ENCODE measurements at places on chromosomes 16 and 17.

GRCh38 chr16:56520251-56520577 is 390 bp upstream of the BBS2 start:
- no peak for DNase-seq

DNA sequence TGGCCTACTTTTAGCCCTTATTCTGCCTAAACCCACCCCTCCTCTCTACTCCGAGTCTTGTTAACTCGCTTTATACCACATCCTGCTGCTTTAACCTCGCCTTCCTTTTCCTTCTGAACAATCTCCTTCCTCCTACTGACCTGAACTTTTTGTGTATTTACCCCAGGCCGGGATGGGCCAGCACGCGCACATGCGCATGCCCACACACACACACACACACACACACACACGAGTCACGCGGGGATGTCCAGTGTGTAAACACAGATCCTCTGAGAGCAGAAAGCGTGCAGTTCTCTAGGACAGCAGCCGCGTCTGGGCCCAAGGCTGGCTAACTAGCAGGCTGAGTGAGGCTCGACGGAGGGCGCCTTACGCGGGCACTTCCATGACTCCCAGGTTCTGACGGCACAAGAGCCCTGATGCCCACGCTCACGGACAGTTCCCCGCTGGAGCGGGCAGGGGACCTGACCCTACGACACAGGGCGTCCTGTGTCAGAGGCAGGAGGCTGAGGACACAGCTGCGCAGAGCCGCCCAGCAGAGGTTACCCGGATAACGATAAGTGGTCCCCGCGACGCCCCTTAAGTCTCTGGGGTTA is 610 bp downstream of the PIK3R5 start:
- no peak for DNase-seq

- DNase-seq = no peak
Measured at GRCh38 chr17:71725811-71726210, 395.0 kb upstream of the SOX9 start.

DNA sequence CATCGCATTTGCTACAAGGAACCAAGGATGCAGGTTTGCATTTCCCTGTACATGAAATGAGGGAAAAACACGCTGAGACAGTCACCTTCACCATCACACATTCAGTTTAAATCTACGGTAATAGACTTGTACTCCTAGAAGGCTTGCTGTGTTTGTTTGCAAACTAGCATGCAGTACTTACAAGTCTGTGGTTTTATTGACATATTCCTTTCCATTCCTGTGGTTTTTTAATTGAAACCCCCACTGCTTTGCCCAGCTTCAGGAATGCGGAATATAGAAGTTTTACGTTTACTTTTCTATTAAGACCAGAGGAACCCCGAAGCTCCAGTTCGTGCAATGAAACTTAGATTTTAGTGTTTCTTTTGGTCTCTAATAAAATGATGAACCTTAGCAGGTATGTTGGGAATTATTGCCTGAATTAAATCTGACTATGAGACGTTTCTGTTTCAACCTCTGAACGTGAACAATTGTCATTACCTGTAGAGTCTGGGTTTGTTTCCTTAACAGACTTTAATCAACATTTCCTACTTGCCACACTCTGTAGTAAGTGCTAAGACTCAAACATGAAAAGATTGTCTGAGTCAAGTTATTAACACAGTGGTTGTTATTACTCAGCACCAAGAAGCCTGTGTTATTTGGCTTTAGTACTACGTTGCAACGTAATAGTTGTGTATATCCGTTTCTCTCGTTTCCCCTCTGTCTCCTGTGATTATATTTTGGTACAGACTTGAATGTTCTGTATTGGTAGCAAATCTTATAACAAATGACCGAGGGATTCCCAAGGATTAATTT is 793.3 kb upstream of the GOT2 start:
- no peak for DNase-seq

- DNase-seq = no peak
Measured at GRCh38 chr17:53142890-53143289, 679.8 kb upstream of the KIF2B start.

- DNase-seq = no peak
Measured at GRCh38 chr17:5773816-5774360, 189.6 kb upstream of the NLRP1 start.

- no peak for DNase-seq
Measured at GRCh38 chr16:47519546-47519945, 58.4 kb downstream of the PHKB start.

GRCh38 chr16:27650073-27650701 is 100.2 kb downstream of the KATNIP start:
- no peak for DNase-seq

- no peak for DNase-seq
Measured at GRCh38 chr16:85286951-85287814, 174.9 kb upstream of the CIBAR2 start.

- no peak for DNase-seq
Measured at GRCh38 chr16:22751685-22752084, 62.3 kb upstream of the HS3ST2 start.

- DNase-seq = no peak
Measured at GRCh38 chr17:3800362-3801271, at the start of gene ITGAE. ITGAE (minus strand) TSS chr17:3801188; CDS start chr17:3801144, 44 bp downstream.

DNA sequence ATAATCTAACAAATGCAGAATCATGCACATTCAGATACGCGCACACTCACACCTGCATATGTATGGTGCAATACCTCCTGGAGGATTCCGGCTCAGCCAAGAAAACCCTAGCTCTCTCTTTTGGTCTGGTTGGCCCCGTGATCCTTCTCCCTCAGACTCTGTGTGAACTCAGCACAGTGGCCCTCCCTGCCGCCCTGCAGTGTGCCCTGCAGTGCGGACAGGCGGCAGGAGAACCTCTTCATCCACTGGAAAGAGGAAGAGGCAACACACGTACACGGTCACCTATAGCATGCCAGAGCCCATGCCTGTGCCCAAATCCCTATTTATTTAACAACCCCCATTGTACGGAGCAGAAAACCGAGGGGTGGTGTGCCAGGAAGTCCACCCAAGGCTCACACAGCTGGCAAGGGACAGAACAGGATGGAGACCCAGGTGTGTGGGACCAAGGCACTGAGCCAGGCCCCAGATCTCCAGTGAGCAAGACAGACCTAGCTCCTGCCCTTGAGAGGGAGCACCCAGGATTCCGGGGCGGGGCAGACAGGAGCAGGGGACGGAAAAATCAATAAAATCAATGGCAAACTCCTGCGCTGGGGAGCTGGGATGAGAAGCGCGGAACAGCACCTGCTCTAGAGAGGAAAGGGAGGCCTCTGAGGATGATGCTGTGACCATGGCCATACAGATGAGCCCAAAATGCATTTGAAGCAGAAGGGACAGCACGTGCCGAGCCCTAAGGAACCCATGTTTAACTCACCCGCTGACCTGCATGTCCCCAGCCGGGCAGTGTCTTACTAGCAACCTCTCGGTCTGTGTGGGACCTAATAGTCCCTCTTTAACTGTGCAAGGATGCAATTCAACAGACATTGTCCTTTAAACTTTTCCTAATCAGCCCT is 54.7 kb upstream of the CIBAR2 start:
- no peak for DNase-seq

DNA sequence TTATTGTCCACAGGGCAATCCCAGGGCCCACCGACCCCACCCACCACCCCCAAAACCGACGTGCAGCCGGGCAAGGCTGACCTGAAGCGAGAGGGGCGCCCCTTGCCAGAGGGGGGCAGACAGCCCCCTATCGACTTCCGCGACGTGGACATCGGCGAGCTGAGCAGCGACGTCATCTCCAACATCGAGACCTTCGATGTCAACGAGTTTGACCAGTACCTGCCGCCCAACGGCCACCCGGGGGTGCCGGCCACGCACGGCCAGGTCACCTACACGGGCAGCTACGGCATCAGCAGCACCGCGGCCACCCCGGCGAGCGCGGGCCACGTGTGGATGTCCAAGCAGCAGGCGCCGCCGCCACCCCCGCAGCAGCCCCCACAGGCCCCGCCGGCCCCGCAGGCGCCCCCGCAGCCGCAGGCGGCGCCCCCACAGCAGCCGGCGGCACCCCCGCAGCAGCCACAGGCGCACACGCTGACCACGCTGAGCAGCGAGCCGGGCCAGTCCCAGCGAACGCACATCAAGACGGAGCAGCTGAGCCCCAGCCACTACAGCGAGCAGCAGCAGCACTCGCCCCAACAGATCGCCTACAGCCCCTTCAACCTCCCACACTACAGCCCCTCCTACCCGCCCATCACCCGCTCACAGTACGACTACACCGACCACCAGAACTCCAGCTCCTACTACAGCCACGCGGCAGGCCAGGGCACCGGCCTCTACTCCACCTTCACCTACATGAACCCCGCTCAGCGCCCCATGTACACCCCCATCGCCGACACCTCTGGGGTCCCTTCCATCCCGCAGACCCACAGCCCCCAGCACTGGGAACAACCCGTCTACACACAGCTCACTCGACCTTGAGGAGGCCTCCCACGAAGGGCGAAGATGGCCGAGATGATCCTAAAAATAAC is 3.0 kb downstream of the SOX9 start:
- DNase-seq = no peak

GRCh38 chr16:69351309-69352027 is at the start of gene TMED6:
TMED6 (minus strand) TSS chr16:69351786; CDS start chr16:69351753, 33 bp downstream.
- DNase-seq = no peak

- DNase-seq = no peak
Measured at GRCh38 chr16:86789621-86790051, 211.3 kb downstream of the FOXL1 start.

- DNase-seq = no peak
Measured at GRCh38 chr16:2082171-2082982, 34.6 kb downstream of the TSC2 start.

DNA sequence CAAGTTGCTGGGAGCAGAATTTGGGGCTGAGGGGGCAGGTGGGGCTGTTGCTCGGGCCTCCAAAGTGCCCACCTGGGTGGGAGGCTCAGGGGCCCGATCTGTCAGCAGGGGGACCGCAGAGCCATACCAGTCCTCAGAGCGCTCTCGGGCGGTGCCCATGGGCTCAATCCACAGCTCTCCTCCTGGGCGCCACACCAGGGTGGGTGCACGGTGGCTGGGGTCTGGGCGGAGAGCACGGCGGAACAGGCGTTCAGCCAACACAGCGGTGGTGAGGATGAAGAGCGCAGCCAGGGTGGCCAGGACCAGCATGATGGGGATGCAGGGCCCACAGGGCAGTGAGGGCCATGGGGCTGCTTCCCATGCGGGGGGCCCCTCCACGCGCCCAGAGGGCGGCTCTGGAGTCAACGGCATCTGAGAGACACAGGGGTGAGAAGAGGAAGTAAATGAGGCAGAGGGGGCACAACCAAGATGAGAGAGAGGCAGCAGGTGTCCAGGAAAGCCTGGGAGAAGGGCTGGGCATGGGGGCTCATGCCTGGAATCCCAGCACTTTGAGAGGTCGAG is 1.2 kb downstream of the C16orf54 start:
- no peak for DNase-seq

- no peak for DNase-seq
Measured at GRCh38 chr16:2443555-2443954, 14.3 kb downstream of the CCNF start.

- no peak for DNase-seq
Measured at GRCh38 chr16:13795131-13795530, 124.8 kb upstream of the ERCC4 start.

GRCh38 chr16:27152121-27152520 is 51.2 kb upstream of the KDM8 start:
- no peak for DNase-seq

DNA sequence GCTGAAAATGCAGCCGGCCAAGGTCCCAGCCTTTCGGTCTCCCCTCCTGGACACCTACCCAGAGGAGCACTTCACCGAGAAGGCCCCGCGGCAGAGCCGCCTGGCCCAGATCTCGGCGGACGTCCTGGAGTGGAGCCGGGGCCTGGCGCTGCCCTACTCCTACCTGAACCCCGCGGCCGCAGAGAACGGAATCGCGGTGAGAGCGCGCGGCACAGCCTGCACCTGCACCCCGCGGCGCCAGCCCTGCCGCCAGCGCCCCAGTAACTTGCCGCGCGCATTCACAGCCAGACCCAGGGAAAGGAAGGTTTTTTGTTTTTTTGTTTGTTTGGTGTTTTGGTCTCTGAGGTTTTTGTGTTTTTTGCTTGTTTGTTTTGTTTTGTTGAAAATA is 15.2 kb downstream of the ALOX12B start:
- no peak for DNase-seq

- DNase-seq = peak; percentile 89
Measured at GRCh38 chr17:50479522-50480141, 972 bp downstream of the RSAD1 start.

GRCh38 chr16:2142942-2143877 is 5.2 kb upstream of the RAB26 start:
- DNase-seq = peak; percentile 10

DNA sequence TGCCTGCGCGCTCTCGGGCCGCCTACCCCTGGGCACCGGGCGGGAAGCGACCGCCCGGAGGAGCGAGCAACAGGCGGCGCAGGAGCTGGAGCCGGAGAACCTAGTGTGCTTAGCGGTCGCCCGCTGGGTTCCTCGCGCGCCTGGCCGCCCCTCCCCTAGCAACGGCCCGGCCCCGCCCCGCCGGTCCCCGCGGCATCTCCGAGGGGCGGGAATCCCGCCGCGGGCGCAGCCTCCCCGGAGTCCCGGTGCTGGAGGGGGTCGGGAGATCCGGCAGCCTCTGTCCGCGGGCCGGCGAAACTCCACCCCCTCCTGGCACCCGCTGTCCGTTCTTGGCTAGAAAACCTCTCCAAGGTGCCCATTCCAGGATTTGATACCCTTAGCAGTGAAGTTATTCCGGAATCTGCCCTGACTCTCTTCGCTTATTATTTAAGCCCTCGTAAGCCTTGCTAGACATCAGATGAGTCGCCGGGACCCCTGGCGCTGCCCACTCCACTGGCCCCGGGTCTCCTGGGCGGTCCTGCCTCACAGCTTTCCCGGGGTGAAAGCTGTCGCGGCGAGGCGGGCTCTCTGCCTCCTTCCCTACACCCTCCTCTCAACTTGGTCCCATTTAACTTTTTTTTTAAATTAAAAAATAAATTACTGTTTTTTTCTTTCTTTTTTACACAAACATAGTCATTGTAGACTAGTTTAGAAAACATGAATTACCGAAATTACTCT is at the start of gene RPRML:
TSS of gene RPRML (minus strand) at position 107 of the 717 bp plus-strand sequence. CDS start 246 bp downstream, outside the sequence.
- peak; percentile 75 for DNase-seq

- no peak for DNase-seq
Measured at GRCh38 chr16:19841184-19841583, 43.5 kb downstream of the GPRC5B start.

- DNase-seq = no peak
Measured at GRCh38 chr17:77253611-77254051, 112.9 kb downstream of the SEC14L1 start.

DNA sequence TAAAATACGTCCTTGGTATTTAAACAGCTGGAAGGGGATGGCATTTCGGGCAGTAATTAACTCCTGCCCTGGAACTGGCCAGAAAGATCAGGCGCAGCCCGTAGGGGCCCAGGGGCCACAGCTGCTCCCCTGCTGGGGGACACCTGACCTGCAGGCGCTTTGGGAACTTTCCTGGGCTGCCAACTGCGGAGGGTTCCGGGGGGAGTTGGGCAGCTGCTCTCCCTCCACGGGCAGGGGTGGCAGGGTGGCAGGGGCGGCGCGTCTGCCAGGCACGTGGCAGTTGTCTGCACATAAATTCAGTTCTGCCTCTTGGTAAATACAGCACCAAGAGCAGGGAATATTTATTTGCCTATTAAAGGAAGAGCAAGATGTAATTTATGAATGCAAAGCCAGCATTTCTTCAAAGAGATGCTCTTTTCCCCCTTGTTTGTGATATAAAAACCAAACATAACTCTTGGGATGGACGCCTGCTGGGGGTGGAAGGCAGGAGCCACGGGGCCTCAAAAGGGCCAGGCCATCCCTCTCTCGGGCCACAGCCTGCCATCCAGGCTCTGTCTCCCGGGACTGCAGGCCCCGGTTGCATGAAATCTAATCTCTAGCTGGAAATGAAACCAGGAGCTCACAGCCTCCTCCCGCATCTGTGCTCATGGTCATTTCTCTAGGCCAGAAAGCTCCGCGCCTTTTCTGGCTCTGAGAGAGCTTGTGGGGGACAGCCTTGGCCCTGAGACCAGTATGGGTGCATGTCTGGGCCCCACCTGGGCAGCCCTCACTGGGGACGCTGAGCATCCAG is 29.9 kb upstream of the CHMP6 start:
- DNase-seq = no peak

Measured in HAP-1 (cell line).